ENCODE measurements at places on chromosomes 11 and 22.

DNA sequence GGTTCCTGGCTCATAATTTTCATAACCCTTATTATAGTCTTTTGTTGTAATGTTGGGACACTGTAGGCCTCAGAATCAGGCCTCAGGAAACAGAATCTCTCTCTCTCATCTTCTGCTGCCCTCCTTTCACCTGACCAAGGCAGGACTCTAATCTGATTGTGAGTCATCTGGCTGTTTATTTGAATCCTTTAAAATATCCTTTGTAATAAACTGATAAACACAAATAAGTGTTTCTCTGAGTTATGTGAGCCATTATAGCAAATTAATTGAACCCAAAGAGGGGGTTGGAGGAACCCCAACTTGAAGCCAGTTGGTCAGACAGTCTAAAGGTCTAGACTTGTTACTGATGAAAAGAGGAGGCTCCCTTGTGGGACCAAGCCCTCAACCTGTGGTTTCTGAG is 30.6 kb downstream of the ACER3 start:
- DNase-seq, result no peak

- DNase-seq, result no peak
These were observed 12.0 kb downstream of the JAML start for GRCh38 chr11:118212781-118213191.

GRCh38 chr11:66922551-66922950 is 35.6 kb downstream of the PC start:
- DNase-seq, result no peak

DNA sequence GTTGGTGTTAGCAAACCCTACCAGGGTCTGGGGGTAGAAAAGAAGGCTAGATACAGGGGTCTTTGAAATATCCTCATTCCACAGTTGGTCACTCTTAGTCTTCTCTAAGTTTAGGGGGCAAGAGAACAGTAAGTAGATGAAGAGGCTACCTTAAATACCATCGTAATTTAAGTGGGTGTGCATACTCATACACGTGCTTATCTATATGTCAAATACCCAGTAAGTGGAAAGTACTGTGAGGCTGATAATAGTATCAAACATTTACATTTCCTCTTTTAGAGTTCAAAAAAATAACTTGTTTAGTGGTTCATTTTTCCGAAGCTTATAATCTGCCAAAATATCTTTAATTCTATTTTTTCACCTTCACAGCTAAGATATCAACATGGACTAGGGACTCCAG is 90.7 kb downstream of the WNT11 start:
- no peak for DNase-seq

DNA sequence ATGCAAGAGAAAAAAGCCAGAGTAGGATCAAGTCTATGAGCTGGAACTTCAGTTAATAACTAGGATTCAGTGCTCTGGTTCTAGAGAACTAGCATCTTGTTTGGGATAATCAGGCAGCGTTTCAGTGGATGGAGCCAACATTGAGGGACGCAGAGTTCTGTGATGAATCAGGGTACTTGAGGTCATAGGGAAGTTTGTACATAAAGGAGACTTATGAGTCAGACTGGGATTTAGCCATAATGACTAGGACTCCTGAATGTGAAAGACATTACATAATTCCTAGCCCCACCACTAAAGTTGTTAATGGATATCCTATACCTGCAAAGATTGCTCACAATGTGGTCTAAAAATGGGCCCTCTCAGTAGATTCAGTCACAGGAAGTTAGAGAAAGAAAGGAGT is 6.8 kb downstream of the SLN start:
- no peak for DNase-seq

DNA sequence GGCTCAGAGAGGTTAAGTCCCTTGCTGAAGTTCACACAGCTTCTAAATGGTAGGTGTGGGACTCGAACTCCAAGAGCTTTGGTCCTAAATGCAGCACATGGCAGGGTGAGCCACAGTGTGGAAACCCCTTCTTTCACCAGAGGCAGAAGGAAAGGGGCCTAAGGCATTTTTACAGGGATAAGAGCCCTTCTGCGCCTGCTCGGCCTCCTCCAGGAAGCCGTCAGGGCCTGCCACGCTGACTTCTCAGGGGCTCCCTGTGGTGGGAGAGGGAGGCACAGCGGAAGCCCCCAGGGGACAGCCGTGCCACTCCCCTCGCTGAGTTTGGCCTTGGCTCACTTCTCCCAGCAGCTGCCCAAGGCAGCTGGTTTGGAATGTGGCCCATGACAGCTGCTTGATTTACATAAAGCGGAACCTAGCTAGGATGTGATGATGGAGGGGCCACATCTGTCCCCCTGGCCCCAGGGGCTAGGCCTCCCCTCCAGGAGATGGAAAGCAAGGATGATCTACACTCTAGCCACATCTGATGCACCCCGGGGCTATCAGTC is 35.4 kb downstream of the CD82 start:
- DNase-seq, result peak; percentile 27

DNA sequence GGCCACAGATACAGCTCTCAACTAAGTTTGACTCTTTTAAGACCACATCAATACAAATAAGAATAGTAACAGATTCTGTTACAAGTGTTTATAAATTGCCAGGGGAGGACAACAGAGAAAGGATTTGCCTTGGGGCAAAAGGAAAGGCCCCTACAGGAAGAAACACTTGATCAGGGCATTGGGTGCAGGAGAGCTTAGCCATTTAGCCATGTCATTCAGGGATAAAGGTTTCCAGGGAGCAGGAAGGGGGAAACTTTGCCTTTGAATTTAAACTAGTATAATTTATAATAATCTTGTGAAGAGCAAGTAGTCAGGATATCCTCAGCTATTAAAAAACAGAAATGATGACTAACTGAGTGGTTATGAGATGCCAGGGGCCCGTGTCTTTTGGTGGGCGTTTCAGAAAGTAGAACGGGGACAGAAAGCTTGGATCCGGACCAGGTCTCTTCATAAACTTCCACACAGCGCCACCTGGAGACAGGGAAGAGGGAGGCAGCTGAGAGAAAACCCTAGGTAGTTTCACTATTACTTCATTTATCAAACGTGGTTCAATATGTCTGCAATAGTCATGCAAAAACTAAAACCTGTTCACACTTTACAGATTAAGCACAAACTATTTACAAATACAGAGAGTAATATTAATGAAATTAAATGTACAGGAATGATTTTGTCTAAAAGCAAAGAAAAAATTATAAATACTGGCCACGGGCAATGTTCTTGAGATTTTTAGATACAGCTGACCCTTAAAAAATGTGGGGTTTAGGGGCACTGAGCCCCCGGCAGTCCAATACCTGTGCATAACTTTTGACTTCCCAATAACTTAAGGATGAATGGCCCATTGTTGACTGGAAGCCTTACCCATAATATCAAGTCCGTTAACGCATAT is 11.0 kb upstream of the SLC5A4 start:
- DNase-seq, result peak; percentile 62

DNA sequence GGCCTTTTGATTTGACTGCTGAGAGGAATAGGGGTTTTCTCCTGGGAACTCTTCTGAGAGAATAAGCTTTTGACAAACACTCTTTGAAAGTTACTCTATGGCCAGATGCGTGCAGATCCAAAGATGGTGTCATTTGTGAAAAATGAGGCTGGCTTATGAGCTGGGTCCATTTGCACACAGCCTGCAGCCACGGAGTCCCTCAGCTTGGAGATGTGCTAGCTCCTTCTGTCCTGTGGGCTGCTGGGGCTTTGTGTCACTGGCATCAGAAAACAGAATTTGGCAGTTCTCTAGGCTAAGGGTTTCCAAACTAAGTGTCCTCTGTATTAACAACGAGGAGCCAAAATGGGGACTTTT is 702.4 kb downstream of the NTM start:
- no peak for DNase-seq

DNA sequence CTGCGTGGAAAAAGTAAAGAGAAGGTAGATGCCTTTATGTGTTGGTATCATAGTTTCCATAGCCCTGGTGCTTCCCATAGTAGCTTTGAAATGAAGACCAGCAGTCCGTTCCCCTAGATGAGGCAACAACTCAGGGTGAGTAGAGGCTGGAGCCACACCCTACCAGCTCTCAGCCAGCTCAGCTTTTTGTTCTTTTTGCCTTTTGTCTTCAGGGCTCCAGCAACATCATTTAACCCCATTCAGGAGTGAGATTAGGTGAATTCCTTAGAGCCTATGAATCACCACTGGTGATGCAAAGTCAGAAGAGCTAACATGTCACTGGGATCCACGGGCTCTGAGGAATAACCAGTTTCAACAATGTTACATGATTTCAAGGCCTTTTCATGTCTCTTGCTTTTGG is 14.0 kb upstream of the SESN3 start:
- no peak for DNase-seq

DNA sequence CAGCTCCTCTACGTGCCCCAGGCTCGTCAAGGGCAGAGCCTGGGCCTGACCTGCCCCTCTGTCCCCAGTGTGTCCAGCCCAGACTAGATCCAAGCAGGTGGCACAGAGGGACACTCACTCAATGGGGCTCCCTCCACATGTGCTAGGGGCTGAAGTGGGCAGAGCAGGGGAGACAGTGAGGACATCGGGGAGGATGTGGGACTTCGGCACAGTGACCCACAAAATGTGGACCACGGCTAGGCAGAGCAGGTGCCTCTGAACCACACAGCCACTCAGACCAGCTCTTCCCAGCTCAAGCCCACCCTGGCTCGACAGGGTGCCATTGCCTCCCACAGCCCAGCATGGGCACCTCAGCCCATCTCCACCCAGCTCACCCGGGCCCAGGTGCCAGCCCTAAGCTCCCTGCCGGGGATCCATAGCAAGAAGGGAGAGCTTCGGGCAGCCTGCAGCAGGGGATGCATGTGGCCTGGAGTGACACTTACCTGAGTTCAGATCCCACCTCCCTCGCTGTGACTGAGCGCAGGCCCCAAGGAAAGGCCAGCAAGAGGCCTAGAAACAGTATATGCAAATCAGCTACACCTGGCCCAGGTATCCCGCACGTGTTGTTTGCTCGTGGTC is 46.9 kb upstream of the RTL6 start:
- DNase-seq, result no peak

- DNase-seq, result no peak
These were observed 199.0 kb downstream of the SOX6 start for GRCh38 chr11:16157327-16157726.

GRCh38 chr11:122682464-122682863 is 26.9 kb downstream of the UBASH3B start:
- DNase-seq, result no peak

GRCh38 chr11:9274499-9275258 is 9.5 kb upstream of the DENND5A start:
- no peak for DNase-seq

DNA sequence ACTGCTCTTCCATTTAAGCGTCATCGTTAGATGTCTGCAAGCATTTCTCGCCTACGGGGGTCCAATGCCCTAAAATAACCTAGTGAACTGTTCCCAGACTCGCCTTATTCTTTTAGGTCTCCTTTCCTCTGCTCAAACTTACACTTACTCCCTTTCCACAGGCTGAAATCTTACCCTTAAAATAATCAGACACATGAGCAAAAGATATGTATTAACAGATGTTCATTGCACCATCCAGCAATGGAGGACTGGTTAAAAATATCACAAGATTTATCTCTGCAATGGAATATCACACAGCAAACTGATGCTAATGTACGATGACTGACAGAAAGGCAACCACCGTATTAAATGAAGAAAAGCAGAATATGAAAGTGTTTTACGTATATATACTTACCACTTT is 1.6 kb upstream of the CSTF3 start:
- DNase-seq, result no peak

- no peak for DNase-seq
These were observed 309.5 kb downstream of the CADM1 start for GRCh38 chr11:115194802-115195110.

Measured in NCI-H345 (cell line).